ENCODE measurements at places on chromosomes 5 and 9. TPM values are rescaled to one million over a fixed set of nuclear protein-coding genes. Genes with fewer than 3 reads are reported as not detected.

DNA sequence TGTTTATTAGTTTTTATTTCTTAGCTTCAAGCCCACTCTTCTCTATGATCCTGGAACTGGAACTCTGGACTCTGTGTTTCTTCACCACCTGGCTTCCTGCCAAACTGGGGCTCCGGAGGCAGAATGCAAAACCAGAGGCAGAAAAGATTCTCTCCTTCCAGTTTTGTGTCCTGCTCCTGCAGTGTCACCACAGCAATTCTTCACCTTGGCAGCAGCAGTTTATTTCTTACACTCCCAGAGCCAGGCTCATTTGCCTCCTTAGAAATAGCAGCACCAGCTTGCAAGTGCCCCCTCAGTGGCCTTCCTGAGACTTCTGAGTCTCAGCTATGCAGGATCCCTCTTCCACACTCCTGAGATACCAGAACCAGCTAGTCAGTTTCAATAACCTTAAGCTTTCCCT, 26.7 kb upstream of the CAMK4 start:
- peak; percentile 20 for DNase-seq

DNA sequence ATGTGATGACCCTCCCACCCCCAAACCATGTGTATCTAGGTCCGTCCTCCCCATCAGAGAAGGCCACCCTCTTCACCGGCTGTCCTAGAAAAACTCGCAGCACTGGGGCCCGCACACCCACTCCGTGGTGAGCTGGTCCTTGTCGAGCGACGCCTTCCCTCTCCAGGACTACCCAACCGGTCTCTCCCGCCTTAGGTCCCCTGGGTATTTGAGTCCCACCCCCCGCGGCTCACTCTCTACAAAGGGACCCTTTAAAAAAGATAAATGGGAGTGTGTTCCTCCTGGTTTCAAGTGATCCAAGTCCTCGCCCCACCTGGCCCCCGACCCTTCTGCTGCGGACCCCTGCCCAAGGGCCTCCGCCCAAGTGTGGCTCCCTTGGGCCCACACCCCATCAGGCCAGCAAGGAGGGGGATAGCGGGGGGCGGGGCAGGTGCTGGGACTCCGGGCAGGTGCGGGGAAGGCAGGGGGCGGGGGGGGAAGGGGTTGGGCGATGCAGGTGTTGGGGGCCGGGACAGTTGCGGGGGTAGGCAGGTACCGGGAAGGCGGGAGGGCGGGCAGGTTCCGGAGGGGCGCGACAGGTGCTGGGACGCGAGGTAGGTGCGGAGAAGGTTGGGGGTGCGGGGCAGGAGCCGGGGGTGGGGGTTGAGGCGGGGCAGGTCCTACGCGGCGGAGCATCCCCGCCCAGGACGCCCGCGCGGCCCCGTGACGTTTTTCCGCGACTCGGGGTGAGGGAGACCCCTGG, 970 bp upstream of the ARRDC1 start:
- DNase-seq = no peak

GRCh38 chr5:14265570-14265969, 122.4 kb downstream of the TRIO start:
- peak; percentile 95 for DNase-seq

DNA sequence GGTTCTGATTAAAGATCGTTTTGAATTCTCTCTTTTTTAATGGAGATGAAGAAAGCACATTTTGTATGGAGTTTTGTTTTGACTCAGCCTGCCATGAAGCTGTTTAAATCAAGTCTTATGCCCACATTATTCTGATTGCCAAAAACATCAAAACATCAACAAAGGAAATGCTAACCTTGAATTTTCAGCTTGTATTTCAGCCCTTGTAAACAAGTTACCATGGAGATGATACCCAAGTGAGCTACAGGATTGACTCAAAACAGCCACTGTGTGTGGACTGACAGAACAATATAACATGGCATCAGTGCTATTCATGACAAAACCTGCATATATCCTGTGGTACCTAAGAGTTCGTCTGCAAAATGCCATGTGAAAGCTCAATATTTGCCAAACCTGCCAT, 1581.0 kb downstream of the MAT2B start:
- DNase-seq = no peak

IFNB1 gene
- total RNA-seq = not detected

All from renal cortical epithelial cell (primary cell).